ENCODE measurements at places on chromosomes 13 and 19. TPM values are rescaled to one million over a fixed set of nuclear protein-coding genes. Genes with fewer than 3 reads are reported as not detected.

Gene SLC10A2
- polyA plus RNA-seq, result 0.80 TPM

Gene PSENEN
- polyA plus RNA-seq, result 59.6 TPM

Gene PCDH20
- 6.7 TPM for polyA plus RNA-seq

DNA sequence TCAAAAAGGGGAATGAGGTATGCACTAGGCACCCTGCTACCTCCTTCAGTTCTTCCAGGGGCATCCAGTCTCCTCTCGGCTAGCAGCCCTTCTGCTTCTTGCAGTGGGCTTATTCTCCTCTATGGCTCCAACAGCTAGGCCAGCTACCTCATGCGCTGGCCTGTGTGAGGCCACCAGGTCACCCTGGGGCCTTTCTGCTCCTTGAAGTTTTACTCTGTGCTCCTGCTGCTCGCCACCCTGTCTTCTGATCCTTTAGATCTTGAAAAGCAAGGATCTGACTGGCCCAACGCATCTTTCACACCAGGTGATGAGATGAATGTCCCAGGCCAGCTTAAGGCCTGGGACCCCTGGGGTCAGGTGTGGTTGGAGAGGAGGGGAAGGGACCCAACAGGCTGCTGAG is 66.2 kb downstream of the RUBCNL start:
- no peak for DNase-seq

DNA sequence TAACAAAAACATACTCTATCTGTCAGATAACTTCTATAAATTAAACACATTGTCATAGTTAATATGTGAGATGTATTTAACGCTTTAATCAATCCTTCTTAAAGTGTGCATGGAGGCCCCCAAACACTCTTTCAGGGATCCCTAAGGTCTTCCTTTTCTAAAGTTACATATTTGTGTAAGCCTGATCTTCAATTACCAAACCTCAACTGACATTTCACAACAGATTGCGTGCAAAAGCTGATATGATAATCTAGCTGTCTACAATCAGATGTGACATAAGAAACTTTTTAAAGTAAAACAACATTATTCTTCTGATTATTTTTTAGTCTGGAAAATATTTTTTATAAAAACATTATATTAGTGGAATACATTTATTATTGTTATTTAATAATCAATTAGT is 1850.4 kb downstream of the OLFM4 start:
- no peak for DNase-seq

DNA sequence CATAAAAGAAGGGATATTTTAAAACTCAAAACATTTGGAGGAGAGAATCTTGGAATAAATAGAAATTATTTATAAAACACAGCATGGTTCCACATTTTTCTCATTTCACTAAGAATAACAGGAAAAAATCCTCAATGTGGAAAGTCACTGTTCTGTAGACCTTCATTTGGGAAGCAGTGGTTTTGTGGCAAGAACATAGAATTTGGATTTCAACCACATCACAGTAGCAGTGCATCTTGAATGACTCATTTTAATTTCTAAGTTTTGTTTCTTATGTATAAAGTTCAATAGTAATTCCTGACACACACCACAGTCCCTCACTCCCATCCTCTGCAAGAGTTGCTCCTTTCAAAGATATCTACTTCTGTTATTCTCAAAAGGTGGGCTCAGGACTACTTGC is 264.0 kb downstream of the ENOX1 start:
- no peak for DNase-seq

Gene RGS9BP
- 0.11 TPM for polyA plus RNA-seq

DNA sequence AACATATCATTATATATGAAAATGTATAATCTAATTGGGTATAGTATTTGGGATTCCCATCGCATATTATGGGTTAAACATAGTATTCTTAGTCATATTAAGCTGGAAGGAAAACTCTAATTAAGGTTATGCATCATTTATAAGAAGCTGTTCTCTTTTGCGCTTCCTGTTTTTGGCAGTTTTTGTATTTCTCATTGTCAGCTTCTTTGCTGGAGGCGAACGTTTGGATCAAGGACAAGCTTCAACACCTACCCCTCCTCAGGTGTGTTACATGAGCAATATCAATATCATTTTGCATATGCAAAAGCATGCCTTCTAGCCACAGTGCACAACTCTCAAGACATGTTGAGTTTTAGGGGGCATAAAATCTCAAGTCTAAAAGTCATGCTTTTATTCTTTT is 439.8 kb downstream of the TDRD3 start:
- no peak for DNase-seq

Measured in right renal cortex interstitium (tissue), 3 donors.